Type B pancreatic cell (in vitro differentiated cells): ENCODE measurements at places on chromosomes 3 and 15. TPM values are rescaled to one million over a fixed set of nuclear protein-coding genes. Genes with fewer than 3 reads are reported as not detected.

GRCh38 chr15:34783991-34784390, 11.4 kb downstream of the ACTC1 start:
- no peak for DNase-seq

DNA sequence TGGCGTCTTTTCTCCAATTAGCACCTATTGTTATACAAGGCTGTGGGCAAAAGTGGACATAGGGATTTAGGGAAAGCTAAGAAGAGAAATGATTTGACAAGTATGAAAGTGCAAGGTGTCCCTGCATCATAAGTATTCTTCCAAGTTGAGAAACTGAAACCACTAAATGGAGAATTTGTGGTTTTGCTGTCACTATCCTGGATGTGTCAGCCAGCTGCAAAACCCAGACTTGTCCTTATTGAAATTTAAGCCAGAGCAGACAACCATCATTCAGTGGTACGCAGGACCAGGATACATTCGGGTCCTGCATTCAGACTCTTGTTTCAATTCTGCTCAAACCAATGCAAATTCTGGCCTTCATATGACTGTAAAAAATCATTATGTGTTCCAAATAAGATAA, 384.8 kb upstream of the TGFBR2 start:
- no peak for DNase-seq

DNA sequence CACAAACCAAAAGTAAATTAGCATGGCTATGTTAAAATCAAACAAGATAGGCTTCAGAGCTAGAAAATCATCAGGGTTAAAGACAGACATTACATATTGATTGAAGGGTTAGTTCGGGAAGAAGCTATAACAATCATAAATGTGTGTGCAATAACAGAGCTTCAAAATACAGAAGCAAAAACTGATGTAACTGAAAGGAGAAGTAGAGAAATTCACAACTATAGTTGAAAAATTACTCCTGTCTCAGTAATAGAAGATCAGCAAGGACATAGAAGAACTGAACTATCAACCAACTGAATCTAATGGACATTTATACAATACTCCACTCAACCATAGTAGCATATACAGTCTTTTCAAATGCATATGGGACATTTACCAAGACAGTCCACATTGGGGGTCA, 59.4 kb downstream of the MCTP2 start:
- no peak for DNase-seq

Gene CFAP100
- 4.3 TPM in 1 of 2 replicates, not detected in the other for total RNA-seq

Gene VWA5B2
- total RNA-seq: 23.7 and 38.7 TPM in 2 replicates

Gene TICRR
- 8.8 and 23.4 TPM in 2 replicates for total RNA-seq
